Sigmoid colon (tissue), 7 donors: ENCODE measurements at places on chromosomes 4 and X. TPM values are rescaled to one million over a fixed set of nuclear protein-coding genes. Genes with fewer than 3 reads are reported as not detected.
A peak's percentile ranks its signal among the peaks of the same experiment; 100 is the strongest.

- H3K27ac ChIP-seq, result no peak overlapping the region
- H3K36me3 ChIP-seq, result no peaks in the 10 kb centered on the region
- DNase-seq, result no peak
- H3K27me3 ChIP-seq, result peaks cover 31% of the 10 kb centered on the region
Observed at GRCh38 chr4:1086011-1086410, 27.4 kb downstream of the RNF212 start.

GRCh38 chrX:110135618-110136017, 132.7 kb downstream of the TMEM164 start:
- no peak overlapping the region for H3K27ac ChIP-seq
- no peaks in the 10 kb centered on the region for H3K4me1 ChIP-seq
- H3K27me3 ChIP-seq, result no peaks in the 10 kb centered on the region
- H3K4me3 ChIP-seq, result no peak overlapping the region
- DNase-seq, result no peak

GRCh38 chr4:182931691-182932345, 14.6 kb upstream of the DCTD start:
- H3K27ac ChIP-seq, result no peak overlapping the region
- H3K27me3 ChIP-seq, result no peaks in the 10 kb centered on the region
- peaks cover 10% of the 10 kb centered on the region for H3K4me1 ChIP-seq
- no peaks in the 10 kb centered on the region for H3K36me3 ChIP-seq
- H3K4me3 ChIP-seq, result no peak overlapping the region

GRCh38 chrX:47579537-47579936, 2.7 kb upstream of the TIMP1 start:
- H3K36me3 ChIP-seq, result no peaks in the 10 kb centered on the region
- no peak for DNase-seq
- no peaks in the 10 kb centered on the region for H3K27me3 ChIP-seq
- no peak overlapping the region for H3K27ac ChIP-seq

The S100P gene
- total RNA-seq, result not detected

The UGT2A2 gene
- total RNA-seq, result not detected

DNA sequence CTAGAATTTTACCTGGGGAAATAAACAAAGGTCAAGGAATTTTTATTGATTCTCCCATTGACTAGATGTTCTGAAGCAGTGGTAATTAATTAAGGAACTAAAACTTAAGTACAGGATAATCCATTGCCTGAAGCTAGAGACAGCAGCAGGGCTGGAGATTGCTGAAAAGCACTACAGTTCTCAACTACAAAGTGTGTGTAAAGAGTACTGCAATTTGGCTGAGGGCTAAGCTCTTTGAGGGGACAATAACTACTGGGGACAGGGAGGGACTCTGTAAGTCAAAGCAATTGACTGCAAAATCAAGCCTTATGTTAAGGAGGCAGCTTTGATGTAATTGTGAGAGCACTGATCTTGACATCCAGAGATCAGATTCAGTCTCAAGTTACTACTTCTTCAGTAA, 260.4 kb downstream of the GALNTL6 start:
- H3K27me3 ChIP-seq, result no peaks in the 10 kb centered on the region
- no peak for DNase-seq
- no peaks in the 10 kb centered on the region for H3K36me3 ChIP-seq
- no peak overlapping the region for H3K4me3 ChIP-seq
- H3K4me1 ChIP-seq, result no peaks in the 10 kb centered on the region

GRCh38 chrX:153828723-153829548, 1.4 kb downstream of the PDZD4 start:
- peak overlapping the region; percentile 69 for H3K27ac ChIP-seq
- H3K27me3 ChIP-seq, result no peaks in the 10 kb centered on the region
- H3K4me3 ChIP-seq, result peak overlapping the region; percentile 34
- DNase-seq, result peak; percentile 52
- peaks cover 22% of the 10 kb centered on the region for H3K4me1 ChIP-seq

DNA sequence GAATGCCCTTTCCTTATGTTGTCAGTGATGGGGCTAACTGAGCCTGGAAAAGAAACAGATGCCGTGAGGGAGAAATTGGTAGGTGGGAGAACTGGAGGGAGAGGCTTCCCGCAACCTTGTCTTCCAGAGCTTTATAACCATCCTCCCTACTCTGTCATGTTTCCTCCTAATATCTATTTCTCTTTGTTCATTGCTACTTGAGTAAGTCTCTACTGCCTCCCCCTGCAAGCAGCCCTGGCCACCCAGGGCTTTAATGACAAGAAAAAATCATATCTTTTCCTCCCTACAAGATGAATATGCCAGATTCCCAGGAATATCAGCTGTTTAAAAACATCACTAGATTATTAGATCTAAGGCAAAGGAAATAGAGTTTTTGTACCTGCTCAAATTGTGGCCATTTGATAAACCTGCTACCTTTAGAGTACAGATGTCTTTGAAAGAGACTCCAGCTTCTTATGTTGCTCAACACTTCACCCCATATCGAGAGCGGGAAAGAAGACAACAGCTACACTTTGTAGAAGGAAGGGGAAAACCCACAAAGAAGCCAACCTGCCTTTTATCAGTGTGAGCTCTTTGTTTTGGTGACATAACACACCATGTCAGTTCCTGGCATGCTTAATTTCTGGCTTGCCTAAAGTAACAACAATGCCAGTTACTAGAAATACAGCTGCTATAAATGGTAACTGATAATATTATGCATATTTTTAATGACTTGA, 186.6 kb upstream of the LEF1 start:
- no peak for DNase-seq
- H3K27me3 ChIP-seq, result no peaks in the 10 kb centered on the region
- no peaks in the 10 kb centered on the region for H3K36me3 ChIP-seq
- H3K4me3 ChIP-seq, result no peak overlapping the region
- peaks cover 15% of the 10 kb centered on the region for H3K4me1 ChIP-seq

- no peak overlapping the region for H3K4me3 ChIP-seq
- H3K27ac ChIP-seq, result no peak overlapping the region
- no peaks in the 10 kb centered on the region for H3K36me3 ChIP-seq
- no peaks in the 10 kb centered on the region for H3K4me1 ChIP-seq
- no peak for DNase-seq
- H3K27me3 ChIP-seq, result no peaks in the 10 kb centered on the region
Observed at GRCh38 chrX:102835504-102836146, 101.4 kb upstream of the RAB40AL start.

The MBNL3 gene
- total RNA-seq, result 3.3 TPM

The PPP2R2C gene
- total RNA-seq, result 1.1 TPM

The ANKRD50 gene
- 12.5 TPM for total RNA-seq

GRCh38 chr4:8209181-8209874, 10.2 kb downstream of the SH3TC1 start:
- H3K4me1 ChIP-seq, result no peaks in the 10 kb centered on the region
- no peak overlapping the region for H3K4me3 ChIP-seq
- no peak overlapping the region for H3K27ac ChIP-seq

The BGN gene
- 181 TPM for total RNA-seq

The FABP2 gene
- not detected for total RNA-seq

DNA sequence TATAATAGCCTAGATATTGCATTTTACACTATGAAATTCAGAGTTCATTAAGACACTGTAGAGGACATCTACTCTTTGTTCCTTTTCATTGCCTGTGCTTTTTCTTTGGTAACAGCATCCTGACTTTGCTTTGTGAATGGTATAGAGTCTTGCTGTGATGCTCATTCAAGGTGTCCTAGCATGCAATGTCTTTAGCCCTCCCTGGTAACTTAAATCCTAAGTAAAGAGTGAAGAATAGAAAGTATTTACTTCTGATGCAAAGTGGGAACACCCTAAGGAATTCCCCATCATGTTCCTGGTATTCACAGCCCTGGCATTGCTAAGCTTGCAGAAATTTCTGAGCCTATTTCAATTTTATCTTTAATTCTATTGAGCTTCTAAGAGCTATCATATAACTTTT, 400.1 kb downstream of the FAT4 start:
- no peak overlapping the region for H3K27ac ChIP-seq
- no peaks in the 10 kb centered on the region for H3K36me3 ChIP-seq
- H3K4me3 ChIP-seq, result no peak overlapping the region
- H3K4me1 ChIP-seq, result no peaks in the 10 kb centered on the region
- DNase-seq, result no peak

The ATP8A1 gene
- 16.6 TPM for total RNA-seq

DNA sequence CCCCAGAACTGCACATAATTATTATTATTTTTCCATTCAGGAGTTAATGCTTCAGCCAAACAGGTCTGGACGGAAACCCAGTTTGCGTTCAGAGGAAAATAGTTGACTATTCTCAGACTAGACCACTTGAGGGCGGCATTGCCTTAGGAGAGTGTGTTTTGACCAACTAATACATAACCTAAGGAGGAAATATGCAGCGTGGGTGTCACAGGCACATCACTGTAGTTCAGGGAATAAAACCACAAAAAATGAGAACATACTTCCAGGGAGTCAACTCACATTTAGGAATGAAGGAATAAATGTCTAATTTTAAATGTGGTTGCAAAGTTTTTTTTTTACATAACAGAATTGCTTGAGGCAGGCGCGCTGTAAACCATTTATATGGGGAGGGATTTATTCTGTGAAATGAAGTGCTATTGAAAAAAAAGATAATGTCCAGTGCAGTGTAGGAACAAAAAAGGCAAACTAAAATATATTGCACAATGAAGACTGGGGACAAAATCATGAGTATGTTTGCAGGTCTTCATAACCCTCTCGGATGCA, 93.3 kb downstream of the SYNPO2 start:
- peak; percentile 86 for DNase-seq
- H3K36me3 ChIP-seq, result no peaks in the 10 kb centered on the region
- H3K27ac ChIP-seq, result peak overlapping the region; percentile 90
- H3K27me3 ChIP-seq, result no peaks in the 10 kb centered on the region

DNA sequence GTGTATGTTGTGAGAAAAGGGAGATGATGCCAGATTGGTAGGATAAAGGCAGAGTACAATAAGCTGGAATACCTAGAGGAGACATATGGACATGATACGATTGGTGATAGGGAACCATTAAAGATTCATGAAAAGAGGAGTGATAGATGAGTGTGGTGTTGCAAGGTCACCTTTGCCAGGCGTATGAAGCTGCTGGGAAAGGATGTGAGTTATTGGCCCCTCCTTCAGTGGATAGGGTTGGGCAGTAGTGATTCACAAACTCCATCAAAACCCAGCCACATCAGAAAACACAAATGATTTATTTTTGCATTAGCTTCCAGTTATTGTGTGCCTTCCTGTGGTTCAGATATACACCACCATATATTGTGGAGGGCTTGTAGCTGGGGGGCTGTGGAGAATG, 34.3 kb downstream of the TMEM164 start:
- H3K4me1 ChIP-seq, result no peaks in the 10 kb centered on the region
- H3K27me3 ChIP-seq, result no peaks in the 10 kb centered on the region
- DNase-seq, result no peak
- H3K36me3 ChIP-seq, result no peaks in the 10 kb centered on the region

GRCh38 chrX:67555578-67556203, 11.9 kb downstream of the AR start:
- DNase-seq, result no peak
- no peaks in the 10 kb centered on the region for H3K27me3 ChIP-seq
- H3K4me3 ChIP-seq, result no peak overlapping the region
- H3K4me1 ChIP-seq, result no peaks in the 10 kb centered on the region
- H3K36me3 ChIP-seq, result no peaks in the 10 kb centered on the region
- H3K27ac ChIP-seq, result no peak overlapping the region

DNA sequence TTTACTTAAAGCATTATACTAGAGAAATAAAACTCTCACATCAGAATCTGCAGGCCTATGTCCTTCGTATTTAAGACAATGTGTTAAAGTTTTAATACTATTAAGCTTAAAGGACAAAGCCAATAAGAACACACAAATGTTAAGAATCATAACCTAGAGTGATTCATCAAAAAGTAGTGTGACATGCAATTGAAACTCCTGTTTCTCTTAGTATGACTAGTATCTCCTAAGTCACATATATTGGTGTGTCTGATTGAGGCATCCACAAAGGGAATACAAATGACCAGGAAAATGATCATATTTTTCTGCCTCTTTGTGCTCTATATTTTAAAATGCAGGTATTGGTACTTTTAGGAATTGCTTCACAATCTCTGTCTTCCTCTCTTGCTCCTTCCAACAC, 23.8 kb downstream of the GPRASP3 start:
- no peak for DNase-seq
- no peaks in the 10 kb centered on the region for H3K36me3 ChIP-seq
- no peak overlapping the region for H3K27ac ChIP-seq
- no peak overlapping the region for H3K4me3 ChIP-seq
- H3K4me1 ChIP-seq, result no peaks in the 10 kb centered on the region

DNA sequence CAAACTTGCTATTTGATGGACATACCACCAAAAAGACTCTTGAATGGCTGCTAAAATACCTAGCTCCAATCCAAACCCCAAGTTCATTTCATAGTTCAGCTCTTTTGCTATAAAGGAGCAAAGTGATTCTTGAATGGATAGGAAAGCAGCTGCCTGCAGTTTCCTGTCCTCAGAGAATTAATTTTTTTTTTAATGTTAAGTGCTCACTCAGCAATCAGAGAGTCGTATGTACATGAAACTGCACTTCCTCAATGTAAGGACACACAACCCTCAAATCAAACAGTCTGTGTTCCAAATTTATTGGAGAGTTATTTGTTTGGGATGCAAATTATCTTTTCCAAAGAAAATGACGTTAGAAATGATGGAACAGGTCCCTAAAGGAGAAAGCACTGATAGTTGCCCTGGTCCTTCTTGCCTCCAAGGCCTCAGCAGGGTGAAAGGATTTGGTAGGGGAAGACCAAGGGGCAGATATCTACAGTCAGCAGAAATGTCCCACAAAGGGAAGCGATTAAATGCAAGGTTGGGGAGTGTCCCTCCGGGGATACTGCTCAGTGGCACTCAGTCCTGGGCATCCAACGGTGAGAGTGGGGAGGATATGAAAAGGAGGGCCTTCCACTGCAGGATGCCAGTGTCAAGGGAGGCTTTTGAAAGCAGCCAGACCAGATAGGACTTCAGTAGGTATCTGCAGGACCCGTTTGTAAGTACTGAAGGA, 67.2 kb upstream of the RASGEF1B start:
- H3K36me3 ChIP-seq, result no peaks in the 10 kb centered on the region
- no peak for DNase-seq
- no peak overlapping the region for H3K4me3 ChIP-seq
- no peak overlapping the region for H3K27ac ChIP-seq

GRCh38 chr4:174752026-174752425, 77.0 kb downstream of the GLRA3 start:
- no peaks in the 10 kb centered on the region for H3K27me3 ChIP-seq
- H3K4me1 ChIP-seq, result no peaks in the 10 kb centered on the region
- H3K27ac ChIP-seq, result no peak overlapping the region
- no peak for DNase-seq

The PFKFB1 gene
- not detected for total RNA-seq

The RASL11B gene
- total RNA-seq, result 0.36 TPM

- H3K27me3 ChIP-seq, result no peaks in the 10 kb centered on the region
- H3K4me3 ChIP-seq, result no peak overlapping the region
- no peak for DNase-seq
- H3K36me3 ChIP-seq, result no peaks in the 10 kb centered on the region
- H3K27ac ChIP-seq, result no peak overlapping the region
- H3K4me1 ChIP-seq, result no peaks in the 10 kb centered on the region
Observed at GRCh38 chr4:136392576-136392975, 1139.7 kb downstream of the PCDH18 start.
